ENCODE measurements at places on chromosomes 6 and 20.

GRCh38 chr6:169702840-169703246 lies 917 bp downstream of the C6orf120 start:
- peak; percentile 46 for DNase-seq

DNA sequence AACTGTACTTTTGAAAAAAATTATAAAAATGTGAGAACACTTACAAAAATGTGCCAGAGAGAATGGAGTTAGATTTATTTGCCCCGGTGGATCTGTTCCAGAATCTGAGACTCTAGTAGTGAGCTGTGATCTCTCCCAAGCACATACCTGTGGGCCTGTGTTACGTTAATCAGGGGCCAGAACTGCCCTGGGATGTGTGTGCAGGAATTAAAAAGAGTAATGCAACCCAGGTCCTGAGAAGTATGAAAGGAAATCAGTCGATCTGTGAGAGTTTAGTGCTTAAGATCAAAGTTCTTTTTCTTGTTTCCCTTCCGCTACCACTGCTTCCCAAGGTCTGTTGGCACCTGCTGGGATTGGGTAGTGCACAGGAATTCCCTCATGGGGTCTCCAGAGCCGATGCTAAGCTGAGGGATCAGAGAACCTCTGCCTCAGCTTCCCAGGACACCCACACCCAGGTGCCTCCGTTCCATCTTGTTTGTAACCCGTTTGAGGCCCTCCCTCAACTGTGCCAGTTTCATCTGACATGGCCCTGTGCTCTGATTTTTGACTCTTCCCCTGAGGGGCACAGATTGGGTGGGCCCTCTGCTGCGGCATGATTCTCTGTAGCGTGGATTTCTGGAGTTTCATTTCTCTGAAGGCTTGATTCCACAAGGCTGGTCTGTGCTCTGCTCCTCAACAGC lies 87.7 kb downstream of the RREB1 start:
- DNase-seq = no peak

- no peak for DNase-seq
Measured at GRCh38 chr6:47153404-47153755, 111.2 kb upstream of the ADGRF1 start.

DNA sequence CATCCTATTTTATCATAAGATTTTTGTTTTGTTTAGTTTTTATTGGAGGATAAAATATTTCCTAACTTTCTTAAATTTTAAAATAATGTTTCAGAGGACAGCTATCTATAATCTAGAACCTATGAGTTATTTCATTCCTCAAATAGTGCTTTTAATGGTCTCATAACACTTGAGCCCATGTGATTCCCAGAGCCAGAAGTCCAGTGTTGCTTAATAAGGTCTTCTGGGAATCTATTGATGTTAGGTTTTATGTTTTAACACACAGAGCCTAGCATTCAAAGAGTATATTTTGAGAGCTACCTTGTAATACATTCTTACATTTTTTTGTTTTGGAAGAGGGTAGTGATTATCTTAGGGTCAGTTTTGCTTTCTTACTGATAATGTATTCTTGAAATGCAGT lies 200.2 kb downstream of the CENPW start:
- DNase-seq = no peak

GRCh38 chr6:117817499-117817898 lies 89.6 kb upstream of the SLC35F1 start:
- DNase-seq = no peak

DNA sequence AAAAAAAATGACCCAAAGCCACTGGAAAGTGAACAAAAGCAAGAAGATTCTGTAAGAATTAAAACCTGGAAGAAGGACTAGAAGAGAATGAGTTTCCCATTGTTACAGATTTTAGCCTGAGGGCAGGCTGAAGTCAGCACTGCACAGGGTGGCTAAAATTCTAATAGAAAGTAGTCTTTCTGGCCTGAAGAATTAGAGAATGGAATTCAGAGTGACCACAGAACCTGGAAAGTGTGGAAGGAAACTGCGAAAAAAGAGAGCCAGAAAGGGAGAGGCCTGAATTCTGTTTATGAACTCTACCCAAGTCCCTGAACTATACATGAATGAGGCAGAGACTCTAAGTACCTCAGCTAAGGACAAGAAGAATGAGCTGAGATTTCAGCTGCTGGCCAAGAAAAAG lies 38.9 kb upstream of the FILIP1 start:
- no peak for DNase-seq

DNA sequence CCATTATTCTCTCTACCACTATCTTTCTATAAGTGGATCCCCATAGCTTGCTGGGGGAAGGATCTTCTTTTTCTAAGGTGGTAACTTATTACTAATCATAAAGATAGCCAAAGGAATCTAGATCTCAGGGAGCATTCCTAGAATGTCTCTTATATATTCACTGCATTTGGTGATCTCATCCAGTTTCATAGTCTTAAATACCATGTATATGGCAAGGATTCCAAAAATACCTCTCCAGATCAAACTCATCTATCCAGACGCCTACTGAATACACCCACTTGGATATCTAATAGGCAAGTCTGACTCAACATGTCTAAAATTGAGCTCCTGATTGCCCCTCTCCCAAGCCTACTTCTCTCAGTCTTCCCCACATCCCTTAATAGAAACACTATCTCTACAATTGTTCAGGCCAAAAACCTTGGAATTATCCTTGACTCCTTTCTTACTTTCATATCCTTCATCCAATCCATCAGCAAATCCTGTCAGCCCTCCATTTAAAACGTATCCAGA lies 264.4 kb downstream of the HACE1 start:
- no peak for DNase-seq

DNA sequence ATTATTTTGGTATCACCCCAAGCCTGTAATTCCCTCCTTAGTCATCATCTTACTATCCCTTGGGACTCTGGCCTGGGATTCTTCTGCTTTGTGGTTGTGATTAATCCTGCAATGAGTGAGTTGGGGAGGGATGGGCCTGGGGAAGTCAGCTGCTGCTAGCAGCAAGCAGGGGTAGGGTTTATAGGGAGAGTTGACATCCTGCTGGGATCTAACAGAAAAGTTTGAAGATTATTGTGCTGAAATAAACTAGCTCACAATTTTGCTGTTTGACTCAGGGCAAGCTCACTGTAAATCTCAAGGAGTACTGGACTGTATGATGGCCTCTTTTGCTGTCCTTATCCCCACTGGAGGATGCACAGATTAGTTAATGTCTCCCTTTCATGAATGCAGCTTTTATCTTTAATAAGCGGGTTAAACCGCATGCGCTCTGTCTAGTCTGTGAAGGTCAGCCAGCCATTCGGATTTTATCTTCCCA lies 83.4 kb downstream of the JARID2 start:
- DNase-seq = no peak

DNA sequence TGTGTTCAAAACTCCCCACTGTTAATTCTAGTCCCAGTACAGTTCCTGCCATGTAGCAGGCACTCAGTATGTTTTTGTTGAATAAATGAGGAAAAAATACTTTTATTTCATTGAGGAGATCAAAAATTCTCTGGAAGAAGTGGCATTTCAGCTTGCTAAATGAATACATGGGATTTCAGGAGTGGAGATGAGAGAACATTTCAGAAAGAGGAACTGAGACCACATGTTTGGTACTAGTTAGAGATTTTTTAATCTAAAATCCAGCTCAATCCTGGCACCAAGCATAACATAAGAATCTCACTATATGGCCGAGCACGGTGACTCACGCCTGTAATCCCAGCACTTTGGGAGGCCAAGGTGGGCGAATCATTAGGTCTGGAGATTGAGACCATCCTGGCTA lies 75.4 kb downstream of the BTBD9 start:
- DNase-seq = no peak

DNA sequence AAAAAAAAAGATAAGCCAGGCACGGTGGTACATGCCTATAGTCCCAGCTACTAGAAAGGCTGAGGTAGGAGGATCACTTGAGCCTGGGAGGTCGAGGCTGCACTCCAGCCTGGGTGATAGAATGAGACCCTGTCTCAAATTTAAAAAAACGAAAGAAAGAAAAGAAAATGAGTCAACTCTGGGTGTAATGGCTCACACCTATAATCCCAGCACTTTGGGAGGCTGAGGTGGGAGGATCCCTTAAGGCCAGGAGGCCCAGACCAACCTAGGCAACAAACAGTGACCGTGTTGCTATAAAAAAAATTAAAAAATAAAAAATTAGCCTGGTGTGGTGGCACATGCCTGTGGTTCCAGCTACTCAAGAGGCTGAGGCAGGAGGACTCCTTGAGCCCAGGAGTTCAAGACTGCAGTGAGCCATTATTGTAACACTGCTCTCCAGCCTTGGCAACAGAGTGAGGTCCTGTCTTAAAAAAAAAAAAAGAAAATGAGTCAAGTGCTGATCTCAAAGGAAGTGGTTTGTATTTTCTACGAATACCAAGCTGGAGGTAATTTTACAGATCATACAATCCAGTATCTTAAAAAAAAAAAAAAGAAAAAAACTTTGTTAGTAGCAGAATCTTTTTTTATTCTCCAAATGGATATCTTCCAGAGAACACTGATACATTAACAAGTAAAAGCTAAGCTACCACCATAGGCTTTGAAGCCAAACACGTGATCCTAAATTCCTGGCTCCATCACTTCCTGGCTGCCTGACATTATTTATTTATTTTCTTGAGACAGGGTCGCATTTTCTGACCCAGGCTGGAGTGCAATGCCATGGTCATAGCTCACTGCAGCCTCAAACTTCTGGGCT lies 5.7 kb downstream of the COMMD7 start:
- DNase-seq = peak; percentile 24

DNA sequence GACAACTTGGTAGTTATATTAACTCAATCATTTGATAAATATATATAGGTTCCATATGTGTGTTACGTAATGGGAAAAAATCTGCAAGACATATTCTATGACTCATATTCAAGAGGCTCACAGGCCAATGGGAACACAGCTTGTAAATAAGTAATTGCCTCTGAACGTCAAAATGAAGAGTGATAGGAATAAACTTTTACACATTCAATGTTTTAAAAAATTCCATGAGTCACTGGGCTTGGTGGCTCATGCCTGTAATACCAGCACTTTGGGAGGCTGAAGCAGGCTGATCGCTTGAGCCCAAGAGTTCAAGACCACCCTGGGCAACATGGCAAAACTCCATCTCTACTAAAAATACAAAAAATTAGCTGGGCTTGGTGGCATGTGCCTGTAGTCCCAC lies 209.4 kb upstream of the MCHR2 start:
- DNase-seq = no peak

DNA sequence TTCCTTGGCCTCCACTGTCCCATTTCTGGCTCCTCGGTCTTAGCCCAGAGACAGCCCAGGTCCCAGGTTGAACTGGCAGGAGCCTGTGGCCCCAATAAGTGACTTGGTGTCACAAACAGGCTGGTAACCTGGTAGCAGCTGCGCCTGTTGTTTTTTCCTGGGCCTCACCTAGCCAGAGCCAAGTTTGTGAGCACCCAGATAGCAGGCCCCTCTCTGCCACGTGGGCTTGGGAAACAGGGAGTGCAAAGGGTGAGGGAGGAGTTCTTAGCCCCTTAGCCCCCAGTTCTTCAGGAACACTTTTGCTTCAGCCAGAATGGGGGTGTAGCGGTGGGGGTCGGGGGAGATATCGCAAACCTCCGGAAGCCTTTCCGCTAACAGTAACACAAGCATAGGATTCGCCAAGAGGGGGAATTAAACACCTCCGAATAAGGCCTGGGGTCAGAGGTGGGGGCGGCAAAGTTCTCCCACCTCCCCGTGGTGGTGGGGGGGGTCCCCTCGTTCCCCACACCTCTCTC lies 760 bp downstream of the C6orf132 start:
- DNase-seq = no peak

DNA sequence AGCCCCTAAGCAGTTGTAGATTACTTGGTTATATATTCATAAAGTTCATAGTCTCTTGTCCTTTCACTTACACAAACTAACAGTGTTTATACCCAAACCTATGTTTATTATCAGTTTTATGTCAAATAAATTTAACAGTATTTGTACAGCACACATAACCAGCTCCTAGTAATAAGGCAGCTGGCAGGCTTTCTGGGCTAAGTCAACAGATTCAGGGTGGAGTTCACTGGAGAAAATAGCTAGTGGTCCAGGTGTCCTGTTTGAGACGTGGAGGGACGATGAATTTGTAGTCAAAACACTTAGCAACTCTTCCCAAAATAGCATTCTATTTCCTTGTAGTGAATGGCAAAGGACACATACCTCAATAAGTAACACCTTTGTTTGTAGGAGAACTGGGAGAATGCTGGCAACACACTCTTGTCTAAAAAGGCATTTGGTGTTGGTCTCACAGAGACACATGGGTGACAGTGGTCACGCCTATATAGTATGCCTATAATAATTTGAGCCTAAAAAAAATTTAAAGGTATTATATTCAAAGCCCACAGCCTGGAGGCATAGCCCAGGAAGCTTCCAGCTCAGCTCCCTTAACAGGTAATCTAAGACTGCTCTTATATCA lies 156.4 kb upstream of the CARMIL1 start:
- no peak for DNase-seq

- DNase-seq = no peak
Measured at GRCh38 chr6:34473967-34474366, 8.1 kb downstream of the PACSIN1 start.

GRCh38 chr6:30834646-30835045 lies 49.7 kb upstream of the DDR1 start:
- no peak for DNase-seq

GRCh38 chr6:109322825-109323224 lies 59.4 kb downstream of the CD164 start:
- DNase-seq = no peak

Data from stimulated activated CD4-positive, alpha-beta T cell treated with anti-CD3 and anti-CD28 coated beads, Interleukin-2, amount 100 ng/mL, for 24 hours (primary cell).